ENCODE measurements at places on chromosomes 13 and 19.

GRCh38 chr13:33467556-33467955 lies 182.0 kb upstream of the STARD13 start:
- DNase-seq, result no peak

- DNase-seq, result no peak
These were observed 57.6 kb upstream of the ZNF527 start for GRCh38 chr19:37313335-37313627.

- DNase-seq, result no peak
These were observed 123.1 kb upstream of the HTR2A start for GRCh38 chr13:47019977-47020376.

DNA sequence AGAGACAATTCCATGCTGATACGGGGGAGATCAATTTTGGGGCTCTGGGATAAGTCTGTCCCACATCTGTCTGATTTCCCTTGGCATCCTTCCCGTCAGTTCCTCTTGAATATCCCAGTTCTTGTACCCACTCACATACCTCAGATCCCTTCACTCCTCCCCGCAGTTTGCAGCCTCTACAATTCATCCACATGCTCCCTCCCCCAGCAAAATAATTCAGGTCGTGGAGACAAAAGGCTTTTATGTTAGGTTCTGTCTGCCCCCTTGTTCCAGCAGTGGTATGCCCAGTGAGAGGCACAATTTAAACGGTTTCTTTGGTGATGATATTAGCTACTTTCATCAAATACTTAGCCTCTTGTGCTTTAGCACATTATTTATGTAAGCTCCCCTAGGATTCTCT lies 9.6 kb downstream of the RPS16 start:
- DNase-seq, result no peak

- DNase-seq, result no peak
These were observed 4.0 kb downstream of the IGFLR1 start for GRCh38 chr19:35738021-35738886.

- no peak for DNase-seq
These were observed 214.1 kb upstream of the UFM1 start for GRCh38 chr13:38135592-38135991.
